NCI-H774 (cell line): ENCODE measurements at places on chromosomes 16 and 17.

DNA sequence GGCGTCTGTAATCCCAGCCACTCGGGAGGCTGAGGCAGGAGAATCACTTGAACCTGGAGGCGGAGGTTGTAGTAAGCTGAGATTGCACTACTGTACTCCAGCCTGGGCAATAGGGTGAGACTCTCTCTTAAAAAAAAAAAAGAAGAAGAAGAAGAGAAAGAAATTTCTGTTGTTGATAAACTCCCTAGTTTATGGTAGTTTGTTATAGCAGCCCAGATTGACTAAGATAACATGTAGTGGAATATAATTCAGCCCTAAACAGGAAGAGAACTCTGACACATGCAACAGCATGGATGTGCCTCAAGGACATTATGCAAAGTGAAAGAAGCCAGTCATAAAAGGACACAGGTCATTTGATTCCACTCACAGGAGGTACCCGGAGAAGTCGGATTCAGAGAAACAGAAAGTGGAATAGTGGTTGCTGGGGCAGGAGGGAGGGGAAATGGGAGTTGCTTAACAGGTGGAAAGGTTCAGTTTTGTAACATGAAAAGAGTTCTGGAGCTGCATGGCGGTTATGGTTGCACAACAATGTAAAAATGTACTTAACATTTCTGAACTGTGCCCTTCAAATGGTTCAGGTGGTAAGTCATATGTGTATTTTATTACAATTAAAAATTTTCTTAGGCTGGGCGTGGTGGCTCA is 26.0 kb upstream of the PRM1 start:
- DNase-seq, result no peak

DNA sequence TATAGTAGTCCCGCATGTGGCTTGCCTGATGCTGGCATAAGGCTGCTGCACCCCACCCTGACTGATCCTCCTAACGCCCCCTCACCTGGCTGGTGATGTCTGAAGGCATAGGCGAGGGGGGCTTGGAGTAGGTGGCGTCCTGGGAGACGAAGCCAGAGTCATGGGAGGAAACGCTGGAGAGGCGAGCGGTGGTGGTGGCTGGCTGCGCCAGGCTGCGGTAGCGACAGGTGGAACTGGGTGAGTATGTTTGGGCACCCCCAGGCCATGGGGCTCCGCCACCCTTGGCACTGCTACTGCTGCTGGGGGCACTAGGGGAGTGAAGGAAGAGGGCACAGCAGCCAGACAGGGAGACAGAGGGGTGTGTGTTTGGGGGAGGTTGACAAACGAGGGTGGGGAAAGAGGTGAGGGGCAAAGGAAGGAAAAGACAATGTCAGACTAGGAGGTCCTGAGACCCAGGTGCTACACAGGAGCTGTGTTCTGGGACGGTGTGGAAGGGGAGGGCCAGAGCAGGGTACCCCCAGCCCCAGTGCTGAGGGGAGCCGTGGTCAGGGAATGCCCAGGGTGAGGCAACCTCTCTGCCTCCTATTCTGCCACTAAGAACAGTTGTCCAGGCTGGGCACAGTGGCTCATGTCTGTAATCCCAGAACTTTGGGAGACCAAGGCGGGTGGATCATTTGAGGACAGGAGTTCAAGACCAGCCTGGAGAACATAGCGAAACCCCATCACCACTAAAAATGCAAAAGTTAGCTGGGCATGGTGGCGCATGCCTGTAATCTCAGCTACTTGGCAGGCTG is 11.4 kb downstream of the MTSS2 start:
- DNase-seq, result no peak

DNA sequence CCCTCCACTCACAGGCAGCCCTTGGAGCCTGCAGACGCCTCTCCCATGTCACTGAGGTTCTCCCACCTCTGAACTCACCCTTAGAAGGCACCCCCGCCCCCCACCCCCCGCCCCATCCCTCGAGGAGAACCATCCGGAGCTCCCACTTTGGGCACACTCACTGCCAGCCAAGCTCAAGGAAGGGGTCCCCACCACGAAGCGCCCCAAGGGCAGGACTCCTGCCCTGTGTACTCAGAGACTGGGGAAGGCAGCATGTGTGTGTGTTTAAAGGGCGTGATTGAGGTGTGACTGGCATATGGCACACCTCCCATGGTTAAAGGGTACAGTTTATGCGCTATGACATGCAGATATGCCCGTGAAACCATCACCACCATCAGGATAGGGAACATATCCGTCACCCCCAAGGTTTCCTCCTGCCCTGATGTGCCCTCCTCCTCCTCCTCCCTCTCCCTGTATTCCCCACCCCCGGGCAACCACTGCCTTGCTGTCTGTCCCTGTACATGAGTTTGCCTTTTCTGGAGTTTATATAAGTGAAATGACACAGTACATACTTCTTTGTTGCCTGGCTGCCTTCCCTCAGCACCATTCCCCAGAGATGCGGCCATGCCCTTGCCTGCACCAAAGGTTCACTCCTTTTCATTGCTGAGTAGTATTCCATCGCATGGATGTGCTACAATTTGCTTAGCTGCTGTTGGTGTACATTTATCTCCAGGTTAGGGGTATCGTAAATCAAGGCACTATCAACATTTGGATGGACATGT is 14.0 kb upstream of the RBFOX3 start:
- no peak for DNase-seq

DNA sequence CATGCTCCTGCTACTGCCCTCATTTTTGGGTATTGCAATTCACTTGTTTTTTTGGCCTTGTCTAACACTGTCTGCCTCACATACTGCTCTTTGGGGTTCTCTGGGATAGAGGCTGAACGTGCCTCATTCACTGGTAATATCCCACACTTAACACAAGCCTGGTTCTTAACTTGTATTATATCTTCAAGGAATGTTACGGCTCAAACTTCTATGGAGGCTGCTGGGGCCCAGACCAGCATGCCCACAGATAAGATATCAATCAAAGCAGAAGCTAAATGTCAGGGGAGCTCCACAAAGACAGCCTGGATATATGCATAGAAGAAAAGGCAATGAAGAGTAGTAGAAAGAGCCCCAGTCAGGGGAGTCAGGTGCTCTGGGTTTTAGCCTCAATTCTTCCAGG is 103.5 kb downstream of the WSCD1 start:
- DNase-seq, result no peak

GRCh38 chr17:43543771-43544575 is 2.2 kb downstream of the ETV4 start:
- DNase-seq, result no peak

DNA sequence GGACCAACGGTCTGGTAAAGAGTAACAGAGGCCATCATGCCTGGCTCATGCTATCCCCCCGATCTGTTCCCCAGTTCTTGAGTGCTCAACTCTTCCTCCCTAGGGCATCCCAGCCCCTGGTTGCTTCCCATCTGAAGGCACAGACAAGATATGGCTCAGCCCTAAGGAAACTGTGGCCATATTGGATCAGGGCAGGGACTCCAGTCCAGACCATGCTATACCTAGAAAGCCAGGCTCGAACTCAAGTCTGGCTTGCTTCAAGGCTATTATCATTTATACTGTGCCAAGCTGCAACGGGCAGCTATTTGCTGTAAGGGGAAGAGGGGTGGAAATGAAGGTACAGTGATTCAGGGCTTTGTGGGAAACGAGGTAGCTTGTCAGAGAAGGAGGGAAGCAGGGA is 2.8 kb downstream of the UBTF start:
- DNase-seq, result no peak
